Epithelial cell of alveolus of lung (primary cell): ENCODE measurements at places on chromosomes 12 and 14. TPM values are rescaled to one million over a fixed set of nuclear protein-coding genes. Genes with fewer than 3 reads are reported as not detected.

HCAR3 gene
- total RNA-seq = not detected in 2 replicates

CYP27B1 gene
- total RNA-seq = 0.26 and 0.32 TPM in 2 replicates

RBMS2 gene
- 25.3 and 26.5 TPM in 2 replicates for total RNA-seq

AJUBA gene
- total RNA-seq = 17.0 and 22.6 TPM in 2 replicates

GPR135 gene
- 1.0 and 2.6 TPM in 2 replicates for total RNA-seq

TDP1 gene
- total RNA-seq = 10.5 and 25.1 TPM in 2 replicates

KERA gene
- total RNA-seq = not detected in 2 replicates

SLC24A4 gene
- not detected in 2 replicates for total RNA-seq

KLC1 gene
- total RNA-seq = 132 and 148 TPM in 2 replicates

GNB3 gene
- total RNA-seq = 0.39 and 0.48 TPM in 2 replicates

C12orf76 gene
- 5.3 and 16.4 TPM in 2 replicates for total RNA-seq

TRHDE gene
- total RNA-seq = 16.8 and 20.8 TPM in 2 replicates

KRT83 gene
- total RNA-seq = not detected in 2 replicates

PRH2 gene
- total RNA-seq = 0.13 and 0.48 TPM in 2 replicates

SSPN gene
- 3.8 and 13.3 TPM in 2 replicates for total RNA-seq

TAS2R14 gene
- total RNA-seq = 0.56 and 1.9 TPM in 2 replicates

CLEC6A gene
- total RNA-seq = not detected in 2 replicates

VDR gene
- 3.7 and 12.4 TPM in 2 replicates for total RNA-seq

TOMM20L gene
- total RNA-seq = not detected in 2 replicates

HIF1A gene
- total RNA-seq = 641 and 715 TPM in 2 replicates
